PC-9 (cell line): ENCODE measurements at places on chromosomes 16 and 17.
A peak's percentile ranks its signal among the peaks of the same experiment; 100 is the strongest.

DNA sequence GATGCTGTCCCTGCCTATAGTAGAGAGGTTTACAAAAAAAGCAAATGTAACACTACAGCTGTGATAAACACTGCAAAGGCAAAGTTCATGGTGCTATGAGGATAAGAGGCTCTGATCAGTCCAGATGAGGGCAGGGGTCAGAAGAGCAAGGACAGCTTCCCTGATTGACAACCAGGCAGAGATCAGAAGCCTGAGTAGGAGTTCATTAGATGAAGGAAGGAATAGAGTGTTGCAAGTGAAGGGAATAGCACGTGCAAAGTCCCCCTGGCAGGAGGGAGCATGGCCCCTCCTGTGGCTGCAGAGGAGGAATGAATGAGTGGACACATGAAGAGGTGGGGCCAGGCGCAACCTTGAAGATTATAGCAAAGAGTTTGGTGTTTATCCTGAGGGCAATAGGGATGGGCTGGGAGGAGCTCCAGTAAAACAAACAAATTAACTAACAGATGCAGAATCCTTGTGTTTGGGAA lies 208.4 kb upstream of the IRX5 start:
- no peak for DNase-seq

DNA sequence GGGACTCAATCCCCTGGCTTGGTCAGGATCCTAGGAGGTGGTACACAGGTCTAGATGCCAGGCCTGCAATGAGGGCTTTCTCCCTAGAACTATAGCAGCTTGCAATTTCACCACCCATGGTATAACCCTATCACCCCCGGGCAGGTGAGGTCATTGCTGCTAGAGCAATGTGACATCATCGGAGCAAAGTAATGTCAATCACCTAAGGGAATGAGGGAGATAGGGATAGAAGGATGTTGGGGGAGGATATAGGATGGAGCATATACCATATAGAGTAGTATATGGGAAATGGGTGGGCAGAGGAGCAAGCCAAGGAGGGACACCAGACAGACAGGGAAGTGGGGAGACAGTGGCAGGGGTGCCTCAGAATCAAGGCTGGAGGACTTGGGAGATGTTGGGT lies 3.3 kb downstream of the KCNH4 start:
- no peak for DNase-seq

DNA sequence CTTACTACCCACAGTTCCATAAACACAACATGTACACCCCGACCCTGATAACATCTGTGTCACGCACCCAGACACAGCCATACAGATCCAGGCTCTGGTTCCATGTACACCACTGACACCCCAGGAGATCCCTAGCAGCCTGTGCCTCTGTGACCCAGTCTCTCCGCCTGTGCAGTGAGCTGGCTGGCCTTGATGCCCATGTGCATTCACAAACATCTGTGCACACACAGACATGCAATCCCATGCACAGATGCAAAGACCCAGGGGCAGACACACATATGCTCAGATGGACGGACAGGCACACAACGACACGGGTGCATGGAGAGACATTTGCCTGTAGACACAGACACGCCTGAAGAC lies 4.1 kb downstream of the CCDC102A start:
- no peak for DNase-seq

GRCh38 chr16:28277537-28278388 lies 14.6 kb upstream of the SBK1 start:
- DNase-seq = peak; percentile 57

DNA sequence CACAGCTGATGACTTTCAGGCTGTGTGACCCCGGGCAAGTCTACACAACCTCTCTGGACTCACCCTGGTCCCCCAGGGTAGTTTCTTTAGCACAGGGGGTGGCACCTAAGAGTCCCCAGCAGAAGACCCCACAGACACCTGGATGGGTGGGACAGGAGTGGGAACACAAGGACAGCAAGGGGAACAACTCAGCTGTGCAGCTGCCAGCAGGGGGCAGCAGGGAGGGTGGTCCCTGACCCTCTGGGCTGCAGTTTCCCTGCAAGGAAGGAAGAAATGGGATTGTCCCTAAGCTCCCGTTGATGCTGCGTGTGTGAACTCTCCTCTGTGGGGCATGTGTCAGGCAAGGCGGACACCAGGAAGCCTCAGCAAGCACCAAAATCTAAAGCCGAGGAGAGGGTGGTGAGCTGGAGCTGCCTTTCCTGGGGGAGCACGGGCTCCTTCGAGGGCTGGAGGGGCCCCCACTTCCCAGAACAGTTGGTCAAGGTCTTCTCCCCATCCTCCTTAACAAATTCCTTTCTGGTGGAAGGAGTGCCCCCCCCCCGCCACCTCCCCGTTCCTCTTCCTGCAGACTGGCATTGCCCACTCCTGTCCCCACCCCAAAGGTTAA lies 24.1 kb upstream of the CDH5 start:
- DNase-seq = peak; percentile 35

- DNase-seq = peak; percentile 43
Measured at GRCh38 chr16:84266451-84266850, 26.6 kb upstream of the KCNG4 start.

- DNase-seq = no peak
Measured at GRCh38 chr16:78762222-78762621, 662.8 kb downstream of the WWOX start.

DNA sequence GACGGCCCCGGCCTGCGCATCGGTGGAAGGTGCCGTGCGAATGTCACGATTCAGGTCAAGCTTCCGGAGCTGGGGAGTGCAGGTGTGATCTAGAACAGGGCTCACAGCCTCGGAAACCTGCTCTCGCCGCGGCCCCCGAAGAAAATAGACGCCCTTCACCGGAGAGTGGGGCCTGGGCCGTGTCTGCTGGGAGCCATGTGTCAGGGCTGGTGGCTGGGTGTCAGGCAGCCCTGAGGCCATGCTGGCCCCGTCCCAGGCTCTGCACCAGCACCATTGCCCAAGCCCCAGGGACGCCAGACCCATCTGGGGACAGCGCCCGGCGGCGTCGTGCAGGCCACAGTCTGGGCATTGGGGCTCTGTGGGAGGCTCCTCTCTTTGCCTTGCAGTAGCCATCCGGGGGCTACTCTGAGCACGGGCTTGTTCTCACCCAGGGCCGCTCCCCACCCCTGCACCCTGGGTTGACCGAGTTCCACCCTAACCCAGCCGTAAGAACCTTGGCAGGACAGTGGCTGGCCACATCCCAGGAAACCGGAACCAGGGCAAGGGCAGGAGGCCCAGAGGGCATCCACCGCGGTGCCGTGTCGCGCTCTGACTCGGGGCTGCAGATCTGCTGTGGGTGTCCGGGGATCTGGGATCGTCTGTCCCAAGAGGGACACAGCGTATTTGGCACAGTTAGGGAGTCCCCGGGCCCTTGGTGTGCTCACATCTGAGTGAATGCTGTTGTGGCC lies 5.3 kb upstream of the NUDT16L1 start:
- no peak for DNase-seq

DNA sequence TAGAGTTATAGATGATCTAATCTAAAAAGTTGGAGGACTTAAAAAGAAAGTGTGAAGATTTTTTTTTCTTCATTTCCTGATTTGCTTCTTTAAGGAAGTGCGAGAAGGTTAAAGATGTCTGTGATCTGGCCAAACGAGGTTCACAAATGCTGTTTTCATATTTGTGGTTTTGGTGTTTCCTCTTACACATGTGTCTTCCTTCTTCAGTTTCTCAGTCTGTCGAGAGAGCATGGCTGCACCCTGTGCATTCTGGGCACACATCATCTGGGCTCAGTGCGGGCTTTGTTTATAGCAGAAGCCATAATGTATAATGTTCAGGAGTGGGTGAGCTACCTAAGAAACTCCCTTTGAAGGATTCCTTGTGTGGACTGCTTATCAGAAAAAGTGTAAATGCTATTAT lies 260.4 kb upstream of the TBX2 start:
- DNase-seq = peak; percentile 71

- no peak for DNase-seq
Measured at GRCh38 chr16:27455700-27456099, 53.7 kb downstream of the IL21R start.

- DNase-seq = no peak
Measured at GRCh38 chr17:7916808-7917207, 719 bp upstream of the RNF227 start.

GRCh38 chr17:34675143-34675542 lies 95.8 kb downstream of the TMEM132E start:
- no peak for DNase-seq

DNA sequence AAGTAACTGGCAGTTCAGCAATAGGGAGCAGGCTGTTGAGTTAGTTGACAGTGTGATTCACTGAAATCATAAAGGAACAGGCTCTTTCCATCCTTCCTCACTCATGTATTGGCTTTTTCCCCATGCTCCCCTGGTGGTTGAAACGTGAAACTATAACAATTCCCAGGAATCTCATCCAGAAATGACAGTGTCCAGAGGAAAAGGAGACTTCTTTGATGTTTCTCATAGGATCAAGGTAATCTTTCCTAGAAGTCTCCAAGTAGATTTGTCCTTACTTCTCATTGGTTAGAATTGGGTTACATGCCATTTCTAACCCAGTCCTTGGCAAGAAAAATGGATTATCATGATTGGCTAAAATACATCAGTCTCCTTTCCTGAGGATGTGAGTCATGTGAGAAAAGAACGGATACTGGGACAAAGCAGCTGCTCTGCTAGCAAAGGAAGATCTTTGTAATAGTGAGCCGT lies 14.4 kb downstream of the TTC19 start:
- no peak for DNase-seq

GRCh38 chr16:56191156-56191815 lies at the start of gene GNAO1:
Gene GNAO1, plus strand, starts transcription at chr16:56191489. Its CDS starts 747 bp downstream, at chr16:56192236.
- peak; percentile 43 for DNase-seq

DNA sequence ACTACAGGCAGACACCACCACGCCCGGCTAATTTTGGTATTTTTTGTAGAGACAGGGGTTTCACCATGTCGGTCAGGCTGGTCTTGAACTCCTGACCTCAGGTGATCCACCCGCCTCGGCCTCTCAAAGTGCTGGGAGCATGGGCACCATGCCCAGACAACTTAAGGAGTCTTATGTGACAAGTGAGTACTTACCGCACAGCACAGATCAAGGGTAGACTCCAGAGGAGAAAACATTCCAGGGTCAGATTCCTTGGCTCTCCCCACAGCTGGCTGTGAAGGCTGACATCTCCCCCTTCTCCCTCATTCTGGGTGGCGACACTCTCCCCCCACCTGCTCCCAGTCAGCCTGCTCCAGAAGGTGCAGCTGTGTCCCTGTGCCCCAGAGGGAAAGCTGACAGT lies 10.6 kb downstream of the ZSCAN10 start:
- DNase-seq = no peak

GRCh38 chr17:51764387-51764971 lies 394.0 kb downstream of the CA10 start:
- DNase-seq = peak; percentile 55
